ENCODE measurements at places on chromosomes 2 and 18.

GRCh38 chr2:33320573-33320972 lies 155.9 kb upstream of the RASGRP3 start:
- DNase-seq: no peak

DNA sequence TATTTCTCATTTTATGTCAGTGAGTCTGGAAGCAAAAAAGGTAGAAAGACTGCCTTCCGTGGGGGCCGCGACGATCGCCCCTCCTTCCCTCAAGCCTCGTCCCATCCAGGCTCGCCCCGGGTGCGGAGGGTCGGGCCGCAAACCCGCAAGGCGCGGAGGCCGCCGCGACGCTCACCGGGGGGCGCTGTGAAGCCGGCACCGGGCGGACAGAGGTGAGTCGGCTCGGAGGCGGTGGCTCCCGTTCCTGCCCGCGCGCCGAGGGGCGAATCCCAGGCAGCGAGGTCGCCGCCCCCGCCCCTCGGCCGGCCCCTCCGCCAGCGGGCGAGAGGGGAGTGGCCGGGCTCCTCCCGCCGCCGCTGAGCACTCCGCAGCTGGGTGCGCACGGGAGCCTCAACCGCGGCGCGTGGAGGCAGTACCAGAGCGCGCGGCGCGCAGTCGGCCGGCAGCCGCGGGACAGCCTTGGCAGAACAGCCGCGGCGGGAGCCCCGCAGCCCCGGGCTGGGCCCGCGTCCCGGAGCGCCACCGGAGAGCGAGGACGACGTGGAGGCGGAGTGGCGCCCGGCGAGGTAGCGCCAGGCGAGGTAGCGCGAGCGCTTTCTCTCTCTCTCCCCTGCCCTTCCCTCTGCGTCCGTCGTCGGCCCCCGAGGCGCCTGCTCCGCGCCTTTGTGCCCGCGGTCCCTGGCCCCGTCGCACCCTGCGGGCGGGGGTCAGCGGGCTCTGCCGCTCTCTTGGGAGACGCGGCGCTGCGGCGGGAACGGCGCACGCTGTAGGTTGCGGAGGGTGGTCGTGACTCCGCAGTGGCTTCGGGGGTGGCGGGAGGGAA lies at the start of gene MYO1B:
TSS of gene MYO1B (plus strand) at position 359 of the 823 bp plus-strand sequence. CDS start 31,492 bp downstream, outside the sequence.
- peak; percentile 76 for DNase-seq

DNA sequence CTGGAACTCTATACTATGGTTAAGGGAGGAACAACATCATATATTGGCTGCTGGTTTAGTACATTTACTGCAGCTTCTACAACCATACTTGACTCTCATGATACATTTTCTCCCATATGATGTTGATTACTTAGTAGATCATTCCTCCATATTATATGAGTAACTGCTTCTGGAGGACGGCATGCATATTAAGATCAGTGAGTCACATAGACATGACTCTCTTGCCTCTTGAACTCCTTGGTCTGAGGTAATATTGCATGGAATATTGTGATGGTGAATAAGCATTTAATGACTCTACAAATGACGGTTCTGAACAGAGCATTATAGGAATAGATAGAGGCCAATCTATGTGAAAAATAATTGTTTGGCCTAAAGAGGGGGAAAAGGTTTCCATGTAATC lies 418.8 kb upstream of the SPHKAP start:
- no peak for DNase-seq

DNA sequence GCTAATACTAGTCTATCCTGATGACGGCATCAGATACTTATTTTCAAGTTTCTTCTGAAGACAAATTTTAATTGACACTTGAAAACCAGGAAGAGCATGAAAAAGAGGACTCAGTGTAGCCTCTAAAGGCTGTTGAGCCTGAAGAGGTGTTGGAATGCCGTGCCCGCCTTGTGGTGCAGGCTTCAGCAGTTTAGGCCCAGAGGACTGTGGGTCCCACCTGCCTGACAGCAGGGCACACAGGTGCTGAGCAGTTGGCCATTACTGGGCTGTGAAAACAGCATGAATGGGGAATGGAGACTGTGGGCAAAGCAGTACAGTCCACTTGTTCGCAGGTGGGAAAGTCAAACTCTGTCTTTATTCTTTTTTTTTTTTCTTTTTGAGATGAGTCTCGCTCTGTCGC lies 49.8 kb upstream of the THOC1 start:
- no peak for DNase-seq

GRCh38 chr2:162821176-162821575 lies 17.4 kb downstream of the KCNH7 start:
- no peak for DNase-seq

GRCh38 chr2:101823859-101824258 lies 126.4 kb downstream of the MAP4K4 start:
- DNase-seq: no peak

- DNase-seq: no peak
These were observed 259.4 kb upstream of the GULP1 start for GRCh38 chr2:188032306-188032705.

GRCh38 chr2:206615417-206616089 lies 26.7 kb upstream of the FAM237A start:
- DNase-seq: no peak

- no peak for DNase-seq
These were observed 182.5 kb downstream of the TMEM163 start for GRCh38 chr2:134536296-134536695.

All from HEK293T (cell line).